ENCODE measurements at places on chromosomes 2 and 18. TPM values are rescaled to one million over a fixed set of nuclear protein-coding genes. Genes with fewer than 3 reads are reported as not detected.

DNA sequence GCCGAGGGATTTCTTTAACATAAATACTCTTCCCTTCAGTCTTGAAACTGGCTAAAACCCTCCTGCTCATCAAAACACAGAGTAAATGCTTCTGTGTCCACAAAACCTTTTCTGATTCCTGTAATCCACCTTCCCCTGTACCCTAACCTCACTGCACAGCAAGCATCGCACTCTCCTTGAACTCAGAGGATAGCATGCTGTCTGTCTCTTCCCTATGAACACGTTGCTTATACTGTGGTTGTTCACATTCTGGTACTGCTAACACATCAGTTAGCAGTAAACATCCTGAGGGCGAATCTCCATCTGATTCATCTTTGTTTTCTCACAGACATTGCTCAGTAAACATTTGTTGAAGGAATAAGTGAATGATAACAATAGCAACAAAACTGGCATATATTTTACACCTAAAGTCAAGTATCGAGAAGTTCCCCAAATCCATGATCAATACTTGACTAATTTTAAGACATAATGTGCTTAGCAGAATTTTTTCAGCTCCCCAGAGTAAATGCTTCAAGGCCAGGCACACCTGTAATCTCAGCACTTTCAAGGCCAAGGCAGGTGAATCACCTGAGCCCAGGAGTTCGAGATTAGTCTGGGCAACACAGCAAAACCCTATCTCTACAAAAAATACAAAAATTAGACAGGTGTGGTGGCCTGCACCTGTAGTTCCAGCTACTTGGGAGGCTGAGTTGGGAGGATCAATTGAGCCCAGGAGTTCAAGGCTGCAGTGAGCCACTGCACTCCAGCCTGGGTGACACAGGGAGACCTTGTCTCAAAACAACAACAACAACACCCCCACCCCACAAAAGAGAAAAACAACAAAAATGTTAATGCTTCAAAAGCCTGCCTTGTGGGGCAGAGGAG is 45.6 kb upstream of the LPIN2 start:
- DNase-seq: no peak

DNA sequence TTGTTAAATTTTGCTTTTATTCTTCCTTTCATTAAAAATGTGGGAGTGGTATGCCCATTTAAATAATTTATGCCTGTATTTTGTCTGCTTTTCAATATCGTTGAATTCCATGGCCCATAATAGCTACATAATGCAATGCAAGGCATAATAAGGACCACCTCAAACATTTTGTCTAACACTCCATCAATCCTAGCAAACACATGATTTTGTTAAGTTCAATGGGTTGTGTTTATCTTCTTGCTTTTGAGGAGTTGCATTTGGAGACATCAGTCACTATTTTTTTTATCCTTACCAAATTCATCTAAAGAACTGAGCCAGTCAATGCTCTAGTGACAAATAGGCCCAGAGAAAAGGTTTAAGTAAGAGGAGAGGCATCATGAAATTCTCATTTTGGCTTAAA is 145.5 kb downstream of the ZNF385B start:
- DNase-seq: no peak

DNA sequence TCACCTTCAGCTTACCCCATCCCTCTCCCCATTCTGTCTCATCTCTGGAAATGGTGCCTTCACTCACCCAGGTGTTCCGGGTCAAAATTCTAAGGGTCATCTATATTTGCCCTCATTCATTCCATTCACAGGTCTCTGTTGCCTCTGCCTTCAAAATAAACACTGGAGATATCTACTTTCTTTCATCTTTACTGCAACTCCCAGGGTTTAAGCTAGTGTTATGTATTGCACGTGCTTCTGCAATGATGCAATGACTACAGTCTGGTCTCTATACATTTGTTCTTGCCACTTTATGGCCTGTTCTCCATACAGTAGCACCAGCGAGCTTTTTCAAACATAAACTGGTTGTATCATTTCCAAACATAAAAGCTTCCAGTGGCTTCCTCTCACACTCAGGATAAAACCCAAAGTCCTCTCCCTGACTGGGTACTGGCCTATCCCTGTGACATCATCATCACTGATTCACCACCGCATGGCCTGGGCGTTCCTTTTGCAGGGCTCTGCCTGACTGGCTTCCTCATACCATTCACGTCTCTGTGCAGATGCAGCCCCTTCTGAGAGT is 14.3 kb downstream of the DSG2 start:
- no peak for DNase-seq

GRCh38 chr18:8426401-8426800 is 182.8 kb upstream of the RAB12 start:
- peak; percentile 61 for DNase-seq

- DNase-seq: peak; percentile 64
Observed at GRCh38 chr2:31170071-31170698, 31.9 kb upstream of the GALNT14 start.

GRCh38 chr18:77566604-77567003 is 317.0 kb downstream of the GALR1 start:
- DNase-seq: no peak

GRCh38 chr2:118046634-118047210 is 32.9 kb upstream of the CCDC93 start:
- DNase-seq: no peak

DNA sequence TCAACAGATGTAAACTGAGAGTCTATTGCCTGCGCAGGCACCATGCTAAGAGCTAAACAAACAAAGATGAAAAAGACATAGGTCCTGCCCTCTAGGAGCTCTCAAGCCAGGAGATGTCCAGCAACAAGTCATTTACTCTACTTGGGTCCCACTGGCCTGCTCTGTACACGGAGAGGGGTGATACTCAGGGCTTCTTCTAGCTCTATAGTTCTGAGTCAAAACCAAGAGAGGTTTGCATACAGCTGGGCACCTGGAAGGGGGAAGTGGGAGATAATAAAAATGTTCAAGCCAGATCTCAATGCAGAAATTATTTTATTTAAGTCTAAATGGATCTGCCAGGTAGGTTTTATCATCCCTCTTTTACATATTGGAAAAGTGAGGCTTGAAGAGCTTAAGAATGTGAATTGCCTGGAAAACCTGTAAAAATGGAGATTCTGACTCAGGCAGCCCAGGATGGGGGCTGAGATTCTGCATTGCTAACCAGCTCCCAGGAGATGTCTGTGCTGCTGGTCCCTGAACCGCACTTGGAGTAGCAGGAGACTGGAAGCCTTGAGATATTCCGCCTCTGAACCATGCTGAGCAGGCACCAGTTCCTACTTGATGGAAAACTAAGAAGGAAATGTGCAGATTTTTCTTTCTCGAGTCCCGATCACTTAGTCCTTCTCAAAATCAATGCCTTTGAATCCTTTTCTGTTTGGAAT is 201.1 kb downstream of the PRKCE start:
- no peak for DNase-seq

PLGLB1 gene
- 1.1 TPM for total RNA-seq

ZSWIM2 gene
- not detected for total RNA-seq

UCN gene
- total RNA-seq: 1.5 TPM

C18orf54 gene
- 19.2 TPM for total RNA-seq

SERPINB2 gene
- total RNA-seq: not detected

TUBB8B gene
- 1.4 TPM for total RNA-seq

All from endothelial cell (in vitro differentiated cells).